ENCODE measurements at places on chromosomes 13 and 19.

DNA sequence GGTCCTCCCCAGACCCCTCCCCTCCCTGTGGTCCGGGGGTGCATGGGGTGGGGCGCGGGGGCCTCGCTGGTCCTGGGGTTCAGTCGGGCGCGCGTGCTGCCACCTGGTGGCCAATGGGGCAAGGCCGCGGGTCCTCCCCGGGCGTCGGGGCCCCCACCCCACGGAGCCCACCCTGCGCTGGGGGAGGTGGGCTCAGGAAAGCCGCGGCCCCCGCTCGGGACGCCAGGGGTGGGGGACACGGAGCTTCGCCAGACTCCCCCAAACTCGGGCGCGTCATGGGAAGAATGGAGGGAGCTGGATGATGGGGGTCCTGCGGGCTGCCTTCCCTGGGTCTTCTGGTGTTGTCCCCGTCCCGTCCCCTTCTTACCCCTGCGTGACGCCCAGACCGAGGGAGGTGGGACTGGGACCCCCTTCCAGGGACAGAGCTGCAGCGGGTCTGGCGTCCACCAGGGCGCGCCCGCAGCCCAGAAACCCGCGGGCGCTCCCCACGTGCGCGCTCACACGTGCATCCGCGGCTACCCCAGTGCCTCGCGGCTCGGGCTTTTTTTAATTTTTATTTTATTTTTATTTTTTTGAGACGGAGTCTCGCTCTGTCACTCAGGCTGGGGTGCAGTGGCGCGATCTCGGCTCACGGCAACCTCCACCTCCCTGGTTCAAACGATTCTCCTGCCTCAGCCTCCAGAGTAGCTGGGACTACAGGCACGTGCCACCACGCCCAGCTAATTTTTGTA lies 19.8 kb upstream of the TCF3 start:
- peak; percentile 57 for DNase-seq

DNA sequence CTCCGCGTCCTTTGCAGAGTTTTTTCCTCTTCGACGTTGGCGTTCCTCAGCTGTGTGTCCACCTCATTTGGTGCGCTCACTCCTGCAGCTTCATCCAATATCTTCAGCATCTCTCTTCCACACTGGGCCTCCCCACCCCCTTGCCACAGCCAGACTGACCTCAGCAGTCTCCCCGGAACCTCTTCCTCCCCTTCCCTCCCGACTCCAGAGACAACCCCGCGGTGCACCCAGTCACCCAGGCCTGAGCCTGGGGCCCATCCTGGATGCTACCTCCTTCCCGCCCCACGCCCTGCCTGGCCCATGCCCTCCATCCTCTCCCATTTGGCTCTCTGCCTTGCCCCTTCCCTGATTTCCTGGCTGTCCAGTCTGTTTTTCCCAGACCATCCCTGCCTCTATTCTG lies 8.1 kb upstream of the C5AR2 start:
- no peak for DNase-seq

- no peak for DNase-seq
Observed at GRCh38 chr19:1156305-1156801, 17.7 kb downstream of the SBNO2 start.

- DNase-seq: no peak
Observed at GRCh38 chr19:3977242-3978143, 6.6 kb upstream of the DAPK3 start.

DNA sequence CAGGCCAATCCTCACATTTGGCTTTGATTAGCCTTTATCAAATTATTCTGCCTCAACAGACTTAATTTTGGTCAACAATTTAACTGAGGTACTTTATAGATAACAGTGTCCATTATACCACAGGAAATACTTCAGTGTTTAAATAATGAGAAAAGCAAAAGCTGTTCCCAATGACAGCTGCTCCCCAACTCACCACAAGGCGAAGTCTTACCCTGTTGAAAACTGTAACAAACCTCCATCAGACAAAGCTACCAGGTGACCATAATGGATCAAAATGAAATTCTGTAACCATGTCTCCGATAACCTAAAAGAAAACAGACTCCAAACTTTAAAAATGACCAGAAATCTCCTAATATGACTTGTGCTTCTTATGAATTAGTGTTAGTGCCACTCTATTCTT lies 50.3 kb downstream of the ZNF44 start:
- DNase-seq: no peak

DNA sequence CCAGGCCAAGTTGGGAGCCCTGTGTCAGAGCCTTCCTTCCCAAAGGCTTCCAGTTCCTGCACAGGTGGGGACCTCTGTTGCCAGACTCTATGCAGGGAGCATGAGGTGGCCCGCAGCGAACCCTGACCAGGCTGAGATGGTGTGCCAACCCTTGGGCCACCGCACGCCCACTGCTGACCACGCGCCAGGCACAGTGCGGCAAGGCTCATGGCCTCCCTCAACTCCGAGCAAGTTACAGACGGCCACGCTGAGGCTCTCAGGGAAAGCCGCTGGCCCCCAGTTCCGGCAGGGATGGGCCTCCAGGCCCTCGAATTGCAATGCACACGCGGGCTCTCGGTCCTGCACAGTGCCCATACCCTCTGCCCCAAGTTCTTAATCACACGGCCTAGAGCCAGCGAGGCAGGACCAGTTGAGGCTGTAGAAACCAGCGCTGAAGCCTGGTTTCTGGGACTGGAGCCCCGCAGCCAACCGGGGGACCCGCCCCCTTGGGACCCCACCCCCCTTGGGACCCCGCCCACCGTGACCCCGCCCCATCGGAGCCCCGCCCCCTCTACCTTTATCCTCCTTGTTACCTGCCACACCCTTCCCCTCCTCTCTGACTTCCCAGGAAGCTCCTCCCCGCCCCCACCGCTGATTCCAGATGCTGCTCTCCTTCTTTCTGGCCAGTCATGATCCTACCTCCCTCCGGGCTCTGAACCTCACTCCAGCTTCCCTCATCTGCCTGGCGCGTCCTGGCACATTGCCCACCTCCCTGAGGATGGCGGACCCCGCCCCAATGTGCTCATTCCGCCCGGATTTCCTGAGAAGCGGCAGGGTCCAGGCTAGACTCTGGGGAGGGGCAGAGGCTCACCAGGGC lies 6.0 kb downstream of the PEX11G start:
- DNase-seq: no peak

- DNase-seq: no peak
Observed at GRCh38 chr13:111540486-111540885, 220.0 kb downstream of the TEX29 start.

DNA sequence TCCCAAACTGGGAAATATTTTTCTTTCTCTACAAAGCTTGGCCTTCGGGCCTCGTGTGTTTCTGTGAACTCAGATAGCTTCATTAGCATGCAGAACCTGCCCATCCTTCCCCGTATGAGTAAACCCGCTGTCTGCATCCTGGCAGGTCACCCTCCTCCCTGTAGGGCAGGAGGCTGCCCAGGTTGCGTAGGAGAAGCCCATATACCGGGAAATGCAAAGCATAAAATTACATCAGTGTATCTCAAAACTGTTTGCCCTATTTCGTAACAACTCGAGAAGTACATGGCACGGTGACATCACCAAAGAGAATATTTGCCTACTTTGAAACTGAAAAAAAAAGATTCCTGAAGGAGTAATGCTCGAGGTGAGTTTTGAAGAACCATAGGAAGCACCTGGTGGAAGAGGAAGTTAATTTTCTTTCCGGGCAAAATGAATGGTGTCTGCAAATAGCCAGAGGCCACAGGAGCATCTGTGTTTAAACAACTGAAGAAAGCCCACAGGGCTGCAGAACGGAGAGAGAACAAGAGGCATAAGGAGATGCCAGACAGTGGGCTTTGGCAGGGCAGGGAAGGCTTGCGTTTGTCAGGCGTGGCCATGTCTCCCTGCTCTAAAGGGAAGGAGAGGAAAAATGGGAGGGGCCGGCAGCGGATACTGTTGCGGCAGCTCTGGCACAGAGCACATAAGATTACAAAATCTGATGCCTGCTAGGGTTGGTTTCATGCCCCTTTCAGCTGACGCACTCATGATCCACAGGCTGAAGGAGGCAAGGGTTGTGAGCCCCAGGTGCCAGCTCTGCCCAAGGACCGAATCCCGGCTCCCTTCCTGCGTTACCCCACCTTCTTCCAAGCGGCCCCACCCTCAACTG lies 81.4 kb downstream of the IRS2 start:
- no peak for DNase-seq

DNA sequence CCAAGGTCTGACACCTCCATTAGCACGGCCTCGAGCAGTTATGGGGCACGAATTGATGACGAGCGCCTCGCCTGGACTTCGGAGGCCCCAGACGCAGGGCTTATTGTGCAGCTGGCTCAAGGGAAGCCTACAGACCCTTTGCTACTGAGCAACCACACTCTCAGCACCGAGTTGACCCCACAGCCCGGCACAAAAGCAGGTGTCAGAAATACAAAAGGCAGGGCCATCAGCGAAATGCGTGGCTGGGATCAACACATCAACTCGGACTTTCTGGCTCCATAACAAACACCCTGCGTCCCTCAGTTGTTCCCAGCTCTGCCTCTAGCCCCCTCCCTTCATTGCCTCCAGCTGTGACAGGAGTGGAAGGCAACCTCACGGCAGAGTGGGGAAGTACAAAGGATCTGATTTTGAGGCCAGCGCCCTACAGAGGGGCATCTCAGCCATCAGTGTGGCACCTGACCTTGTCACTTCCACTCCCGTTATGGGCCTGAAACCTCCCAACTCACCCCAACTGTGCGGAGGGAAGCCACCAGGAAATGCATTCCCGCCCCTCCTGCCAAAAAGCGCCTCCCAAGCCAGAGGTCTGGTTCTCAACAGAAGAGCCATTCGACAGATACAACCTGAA lies 18.0 kb downstream of the PEPD start:
- no peak for DNase-seq

GRCh38 chr13:52726258-52726657 lies 13.4 kb downstream of the CNMD start:
- DNase-seq: no peak

DNA sequence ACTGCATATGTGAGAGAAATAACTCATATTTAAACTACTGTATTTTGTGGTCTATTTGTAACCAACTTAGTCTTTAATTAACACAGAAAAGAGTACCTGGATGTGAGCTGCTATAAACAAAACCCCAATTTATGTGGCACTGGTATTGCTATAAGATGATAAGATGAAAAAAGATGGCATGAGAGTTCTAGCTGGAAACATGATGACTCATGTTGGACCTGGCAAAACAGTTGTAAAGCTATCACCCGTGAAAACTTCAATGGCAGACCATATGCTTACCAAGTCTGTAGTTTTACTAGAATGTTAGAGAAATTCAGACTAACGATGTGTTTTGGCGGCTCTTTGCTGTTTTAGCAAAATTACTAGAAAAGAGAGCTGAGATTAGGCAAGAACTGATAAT lies 69.6 kb upstream of the PCDH9 start:
- DNase-seq: no peak
